Regular cardiac myocyte (primary cell): ENCODE measurements at places on chromosomes 12 and 14. TPM values are rescaled to one million over a fixed set of nuclear protein-coding genes. Genes with fewer than 3 reads are reported as not detected.

NTN4 gene
- total RNA-seq, result 153 and 362 TPM in 2 replicates

FZD10 gene
- total RNA-seq, result not detected in 2 replicates

SLC10A1 gene
- not detected in 2 replicates for total RNA-seq

ZDHHC22 gene
- not detected in 2 replicates for total RNA-seq

OTOGL gene
- total RNA-seq, result 0.19 and 0.28 TPM in 2 replicates

ANKS1B gene
- total RNA-seq, result 0.38 and 11.3 TPM in 2 replicates

CELA1 gene
- total RNA-seq, result not detected in 2 replicates

CD163L1 gene
- total RNA-seq, result 3.1 and 3.3 TPM in 2 replicates

KRT78 gene
- not detected in 2 replicates for total RNA-seq

PPM1A gene
- total RNA-seq, result 22.6 and 32.6 TPM in 2 replicates

KCNH5 gene
- total RNA-seq, result under 0.01 and 0.19 TPM in 2 replicates

GALNT9 gene
- total RNA-seq, result 0.19 and 0.28 TPM in 2 replicates

PRICKLE1 gene
- 3.1 and 4.6 TPM in 2 replicates for total RNA-seq

RNASE7 gene
- not detected in 2 replicates for total RNA-seq

ANO2 gene
- 0.19 and 0.85 TPM in 2 replicates for total RNA-seq

SLC6A15 gene
- 0.77 and 0.85 TPM in 2 replicates for total RNA-seq

MSRB3 gene
- total RNA-seq, result 40.6 and 44.5 TPM in 2 replicates

OR6C2 gene
- total RNA-seq, result not detected in 2 replicates

CCDC197 gene
- total RNA-seq, result not detected in 2 replicates

TTC7B gene
- 12.3 and 13.8 TPM in 2 replicates for total RNA-seq

CDC42BPB gene
- 73.9 and 94.5 TPM in 2 replicates for total RNA-seq

RTL1 gene
- total RNA-seq, result not detected in 2 replicates

SYT1 gene
- 2.5 and 5.8 TPM in 2 replicates for total RNA-seq

TAS2R7 gene
- under 0.01 TPM in 1 of 2 replicates, not detected in the other for total RNA-seq

PPP1R36 gene
- 0.19 and 0.28 TPM in 2 replicates for total RNA-seq

IL22 gene
- not detected in 2 replicates for total RNA-seq

SUPT16H gene
- total RNA-seq, result 74.4 and 143 TPM in 2 replicates

FAM161B gene
- total RNA-seq, result 2.7 and 5.4 TPM in 2 replicates

WNT1 gene
- not detected in 2 replicates for total RNA-seq

DNAI7 gene
- total RNA-seq, result under 0.01 and 0.28 TPM in 2 replicates

ATP5F1B gene
- total RNA-seq, result 386 and 740 TPM in 2 replicates

CERS5 gene
- total RNA-seq, result 32.1 and 44.3 TPM in 2 replicates

NFATC4 gene
- 30.3 and 71.0 TPM in 2 replicates for total RNA-seq

PAH gene
- not detected in 2 replicates for total RNA-seq

GDF3 gene
- total RNA-seq, result not detected in 2 replicates

RAD51AP1 gene
- total RNA-seq, result 7.3 and 27.4 TPM in 2 replicates

PDE3A gene
- total RNA-seq, result 23.1 and 31.8 TPM in 2 replicates
